ENCODE measurements at places on chromosomes 1 and 21.

DNA sequence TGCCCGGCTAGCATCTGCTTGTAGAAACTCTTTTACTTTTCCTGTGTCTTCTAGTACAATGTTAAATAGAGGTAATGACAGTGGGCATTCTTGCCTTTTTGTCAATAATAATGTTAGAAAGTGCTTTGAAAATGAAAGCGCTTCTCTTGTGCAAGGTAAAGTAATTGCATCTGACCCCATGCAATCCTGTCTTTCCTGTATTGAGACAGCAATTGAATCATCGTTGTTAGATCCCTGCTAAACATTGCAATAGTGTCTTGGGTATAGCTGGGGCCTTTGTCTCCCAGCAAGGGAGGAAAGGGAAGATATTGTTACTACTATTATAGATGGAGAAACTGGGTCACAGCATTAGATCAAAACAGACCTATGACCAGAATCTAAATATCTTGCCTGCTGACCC is 80.9 kb downstream of the TLR5 start:
- DNase-seq, result no peak
- H3K27me3 ChIP-seq, result no peaks in the 10 kb centered on the region
- no peak overlapping the region for H3K27ac ChIP-seq
- no peak overlapping the region for H3K4me3 ChIP-seq
- H3K4me1 ChIP-seq, result peaks cover 3% of the 10 kb centered on the region

DNA sequence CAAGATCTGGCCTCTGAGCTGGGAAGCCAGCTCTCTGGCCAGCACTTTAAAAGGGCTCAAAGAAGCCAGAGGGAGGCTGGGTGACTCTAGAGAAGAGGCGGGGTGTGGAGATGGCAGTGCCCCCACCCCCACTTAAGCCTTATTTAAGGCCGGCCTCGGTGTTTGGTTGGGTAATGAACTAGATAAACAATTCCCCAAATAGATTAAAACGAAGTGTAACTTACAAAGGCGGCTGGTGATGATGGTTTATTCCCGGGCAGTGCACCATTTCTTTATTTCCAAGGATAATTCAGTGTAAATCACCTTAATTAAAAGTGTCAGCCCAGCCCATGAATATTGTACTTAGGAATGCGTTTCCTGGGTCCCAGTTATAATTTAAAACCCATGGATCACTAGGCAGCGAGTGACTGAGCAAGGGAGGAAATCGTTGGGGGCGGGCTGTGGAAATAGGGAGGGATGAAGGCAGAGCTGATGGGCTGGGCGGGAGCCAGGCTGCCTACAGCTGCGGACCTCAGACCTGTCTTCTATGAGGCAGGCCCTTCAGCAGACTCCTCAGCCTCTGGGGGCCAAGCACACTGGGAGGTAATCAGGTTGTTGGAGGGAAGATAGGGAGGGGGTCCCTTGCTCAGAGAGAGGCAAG is 54.9 kb downstream of the TMEM53 start:
- peaks cover 11% of the 10 kb centered on the region for H3K27me3 ChIP-seq
- H3K36me3 ChIP-seq, result no peaks in the 10 kb centered on the region
- no peak overlapping the region for H3K4me3 ChIP-seq
- H3K27ac ChIP-seq, result no peak overlapping the region
- peak; percentile 13 for DNase-seq
- peaks cover 7% of the 10 kb centered on the region for H3K4me1 ChIP-seq

- no peaks in the 10 kb centered on the region for H3K4me1 ChIP-seq
- no peak overlapping the region for H3K4me3 ChIP-seq
- H3K27me3 ChIP-seq, result no peaks in the 10 kb centered on the region
- DNase-seq, result no peak
- no peak overlapping the region for H3K27ac ChIP-seq
Observed at GRCh38 chr21:28615276-28615675, 377.4 kb downstream of the LTN1 start.

- no peaks in the 10 kb centered on the region for H3K36me3 ChIP-seq
- H3K27ac ChIP-seq, result no peak overlapping the region
- H3K27me3 ChIP-seq, result no peaks in the 10 kb centered on the region
- no peak overlapping the region for H3K4me3 ChIP-seq
Observed at GRCh38 chr1:93221913-93222312, 41.4 kb downstream of the CCDC18 start.

GRCh38 chr1:203408486-203409481 is 57.9 kb upstream of the FMOD start:
- peak; percentile 73 for DNase-seq
- H3K27ac ChIP-seq, result peak overlapping the region; percentile 67
- H3K4me1 ChIP-seq, result peaks cover 19% of the 10 kb centered on the region
- no peaks in the 10 kb centered on the region for H3K27me3 ChIP-seq

DNA sequence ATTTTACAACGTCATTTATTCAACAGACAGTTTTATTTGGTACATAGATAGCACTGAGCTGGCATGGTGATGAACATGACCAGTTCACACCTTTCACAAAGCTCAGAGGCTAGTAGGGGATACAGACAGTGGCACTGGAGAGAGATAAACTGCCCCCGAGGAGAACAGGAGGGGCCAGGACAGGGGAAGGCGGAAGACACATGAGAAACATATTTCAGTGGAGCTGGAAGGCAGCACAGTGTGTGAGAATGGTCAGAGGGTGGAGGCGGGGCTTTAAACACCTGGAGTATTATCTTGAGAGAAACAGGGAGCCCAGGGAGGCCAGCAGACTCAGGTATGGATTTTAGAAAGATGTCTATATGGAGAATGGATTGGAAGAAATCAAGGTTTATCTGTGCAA is 49.5 kb downstream of the CHML start:
- H3K27ac ChIP-seq, result no peak overlapping the region
- no peak for DNase-seq
- no peaks in the 10 kb centered on the region for H3K27me3 ChIP-seq

- H3K27me3 ChIP-seq, result no peaks in the 10 kb centered on the region
- H3K27ac ChIP-seq, result no peak overlapping the region
- DNase-seq, result no peak
- no peak overlapping the region for H3K4me3 ChIP-seq
- peaks cover 42% of the 10 kb centered on the region for H3K36me3 ChIP-seq
Observed at GRCh38 chr1:180489976-180490375, 12.4 kb downstream of the ACBD6 start.

DNA sequence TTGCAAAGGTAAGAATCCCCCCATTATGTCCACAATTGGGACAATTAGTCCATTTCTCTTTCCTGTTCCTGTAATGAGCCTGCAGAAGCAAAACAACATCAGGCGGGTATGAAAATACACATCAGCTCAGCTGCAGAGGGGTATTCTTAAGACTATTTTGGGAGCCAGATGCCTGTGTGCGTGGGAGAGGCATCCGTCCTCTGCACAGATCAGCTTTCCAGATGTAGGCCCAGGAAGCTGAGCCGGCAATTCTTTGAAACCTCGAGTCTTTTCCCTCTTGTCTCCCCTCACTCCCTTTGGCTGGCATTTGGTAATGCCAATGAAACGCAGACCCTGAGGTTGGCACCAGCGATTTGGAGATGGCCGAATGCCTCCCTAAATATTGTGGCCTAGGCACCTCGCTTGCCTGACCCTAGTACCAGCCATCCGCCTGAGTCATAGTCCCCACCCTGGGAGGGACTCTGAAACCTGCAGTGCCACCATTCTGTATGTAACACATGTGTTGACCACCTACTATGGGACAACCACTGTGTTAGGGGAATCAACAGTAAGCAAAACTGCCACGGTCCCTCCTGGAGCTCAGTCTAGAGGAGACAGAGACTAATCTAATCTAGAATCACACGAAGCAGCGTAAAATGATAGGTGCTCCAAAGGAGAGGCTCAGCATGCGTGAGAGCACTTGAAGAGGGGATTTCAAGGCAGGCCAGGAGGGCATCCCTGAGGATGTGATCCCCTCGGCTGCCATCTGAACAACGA is 603.0 kb downstream of the MATN1 start:
- no peaks in the 10 kb centered on the region for H3K36me3 ChIP-seq
- no peak overlapping the region for H3K27ac ChIP-seq
- H3K4me1 ChIP-seq, result no peaks in the 10 kb centered on the region

- no peaks in the 10 kb centered on the region for H3K4me1 ChIP-seq
- no peak overlapping the region for H3K4me3 ChIP-seq
- no peaks in the 10 kb centered on the region for H3K27me3 ChIP-seq
- H3K27ac ChIP-seq, result no peak overlapping the region
- H3K36me3 ChIP-seq, result no peaks in the 10 kb centered on the region
Observed at GRCh38 chr1:227935826-227936225, 11.9 kb downstream of the WNT9A start.

DNA sequence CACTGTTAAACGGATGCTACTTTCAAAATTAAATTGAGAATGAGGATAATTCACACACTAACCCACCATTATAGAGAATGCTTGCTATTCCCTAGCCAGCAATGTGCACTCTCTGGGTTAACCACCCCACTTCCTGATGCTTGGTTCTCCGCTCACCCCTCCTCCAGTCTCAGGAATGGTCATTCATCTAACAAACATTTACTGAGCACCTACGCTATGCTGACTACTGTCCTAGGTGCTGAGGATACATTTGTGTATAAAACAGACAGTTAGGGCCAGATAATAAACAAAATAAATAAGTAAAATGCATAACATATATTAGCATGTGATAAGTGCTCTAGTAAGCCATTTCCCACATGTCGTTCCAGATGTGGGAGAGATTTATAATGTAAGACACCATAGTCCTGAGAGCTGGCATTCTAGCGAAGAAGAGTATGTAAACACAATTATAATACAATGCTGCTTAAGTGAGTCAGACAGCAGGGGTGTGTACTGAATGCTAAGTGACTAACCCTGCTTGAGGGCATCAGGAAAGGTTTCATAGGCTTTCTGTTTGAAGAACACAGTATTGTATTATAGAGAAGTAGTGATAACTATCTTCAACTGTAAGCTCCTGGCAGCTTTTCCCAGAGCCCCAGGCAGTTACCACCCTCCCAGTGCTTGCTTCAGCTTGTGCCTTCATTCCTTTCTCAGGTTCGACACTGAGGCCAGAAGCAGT is 126.7 kb upstream of the CACHD1 start:
- no peaks in the 10 kb centered on the region for H3K36me3 ChIP-seq
- no peaks in the 10 kb centered on the region for H3K27me3 ChIP-seq
- no peak overlapping the region for H3K27ac ChIP-seq
- no peaks in the 10 kb centered on the region for H3K4me1 ChIP-seq

DNA sequence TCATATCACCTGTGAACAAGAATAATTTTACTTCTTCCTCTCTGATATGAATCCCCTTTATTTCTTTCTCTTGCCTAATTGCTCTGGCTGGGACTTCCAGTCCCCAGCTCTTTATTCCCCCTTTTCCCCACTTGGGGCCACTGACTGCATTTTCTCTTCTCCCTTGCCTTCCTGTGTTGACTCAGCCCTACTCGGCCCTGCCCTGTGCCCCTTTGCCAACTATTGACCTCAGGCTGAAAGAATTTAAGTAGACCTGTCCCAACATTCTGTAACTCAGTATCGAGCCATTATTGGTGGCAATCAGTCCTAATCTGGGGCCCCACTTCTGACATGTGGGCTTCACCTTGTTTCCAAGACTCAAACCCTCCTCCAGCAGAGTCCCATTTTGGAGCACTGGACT is 60.6 kb upstream of the STUM start:
- H3K27me3 ChIP-seq, result no peaks in the 10 kb centered on the region
- no peak overlapping the region for H3K4me3 ChIP-seq
- DNase-seq, result no peak
- no peaks in the 10 kb centered on the region for H3K4me1 ChIP-seq
- no peak overlapping the region for H3K27ac ChIP-seq
- no peaks in the 10 kb centered on the region for H3K36me3 ChIP-seq

- no peaks in the 10 kb centered on the region for H3K36me3 ChIP-seq
- H3K4me1 ChIP-seq, result no peaks in the 10 kb centered on the region
- H3K27me3 ChIP-seq, result no peaks in the 10 kb centered on the region
- no peak overlapping the region for H3K4me3 ChIP-seq
Observed at GRCh38 chr1:243390162-243390791, 134.4 kb downstream of the SDCCAG8 start.

DNA sequence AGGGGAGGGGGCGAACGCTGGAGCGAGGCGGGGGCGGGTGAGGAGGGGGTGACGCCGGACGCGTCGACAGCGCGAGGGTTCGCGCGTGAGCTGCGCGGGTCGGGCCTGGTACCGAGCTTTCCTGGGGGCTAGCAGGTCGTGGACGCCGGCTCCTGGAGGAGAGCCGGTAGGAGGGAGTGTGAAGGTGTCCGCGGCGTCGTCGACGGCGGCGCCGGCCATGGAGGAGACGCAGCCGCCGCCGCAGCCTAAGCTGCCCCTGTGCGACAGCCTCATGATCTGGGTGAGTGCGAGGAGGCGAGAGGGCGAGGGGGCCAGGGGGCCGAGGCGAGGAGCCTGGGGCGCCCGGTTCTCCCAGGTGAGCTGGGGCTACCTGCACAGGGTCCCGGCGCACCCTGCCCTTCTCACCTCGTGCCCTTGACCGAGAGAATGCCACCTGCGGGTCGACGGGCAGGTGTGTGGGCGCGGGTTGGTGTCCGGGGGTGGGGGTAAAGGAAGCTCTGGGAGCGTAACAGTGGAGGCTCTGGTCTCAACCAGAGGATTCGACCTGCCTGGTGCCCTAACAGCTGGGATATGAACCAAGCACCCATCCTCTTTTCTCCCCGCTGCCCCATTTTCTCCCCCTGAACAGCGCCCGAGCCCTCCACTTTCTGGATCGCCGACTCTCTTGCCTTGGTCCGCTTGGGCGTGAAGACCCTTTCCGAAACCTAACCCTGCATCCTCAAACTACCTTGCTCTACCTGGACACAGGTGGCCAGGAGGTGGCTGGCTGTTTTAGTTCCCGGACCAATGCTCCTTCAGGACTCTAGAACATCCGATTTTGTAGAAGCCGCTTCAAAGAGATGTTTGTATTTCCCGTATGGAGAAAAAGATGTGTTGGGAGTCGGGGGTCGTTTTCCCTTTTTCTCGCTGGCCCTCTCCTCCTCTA is at the start of gene HOOK1:
HOOK1 (plus strand) TSS at position 49 of the 925 bp plus-strand sequence; CDS start at position 218, 169 bp downstream.
- H3K4me3 ChIP-seq, result peak within 1 kb of the TSS; percentile 56
- peaks cover 10% of the 10 kb centered on the region for H3K4me1 ChIP-seq
- DNase-seq, result no peak

GRCh38 chr1:207922554-207922953 is 11.6 kb upstream of the CD34 start:
- peaks cover 59% of the 10 kb centered on the region for H3K4me1 ChIP-seq
- no peak overlapping the region for H3K4me3 ChIP-seq
- DNase-seq, result peak; percentile 37
- no peaks in the 10 kb centered on the region for H3K36me3 ChIP-seq

GRCh38 chr1:1612104-1612400 is 3.2 kb upstream of the MIB2 start:
- H3K27ac ChIP-seq, result peak overlapping the region; percentile 100
- no peaks in the 10 kb centered on the region for H3K36me3 ChIP-seq
- peaks cover 27% of the 10 kb centered on the region for H3K4me1 ChIP-seq
- H3K27me3 ChIP-seq, result no peaks in the 10 kb centered on the region

DNA sequence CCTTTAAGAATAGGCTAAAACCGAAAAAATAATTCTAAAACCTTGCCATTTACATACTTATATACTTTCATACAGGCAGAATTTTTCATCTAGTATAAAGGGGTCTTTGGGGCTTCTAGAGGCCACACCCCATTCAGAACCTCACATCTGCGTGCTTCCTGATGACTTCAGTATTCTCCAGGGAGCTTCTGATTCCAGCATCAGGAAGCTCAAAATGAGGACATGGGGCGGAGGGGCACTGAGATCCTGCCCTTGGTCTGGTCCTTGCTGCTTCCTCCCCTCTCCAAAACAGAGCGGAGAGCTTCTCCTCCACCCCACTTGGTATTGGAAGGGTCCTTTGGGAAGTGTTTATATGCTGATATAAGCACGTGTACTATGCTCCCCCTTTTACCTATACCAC is 13.8 kb downstream of the PAX7 start:
- no peaks in the 10 kb centered on the region for H3K36me3 ChIP-seq
- peaks cover 35% of the 10 kb centered on the region for H3K4me1 ChIP-seq
- H3K4me3 ChIP-seq, result no peak overlapping the region
- H3K27me3 ChIP-seq, result peaks cover 91% of the 10 kb centered on the region
- H3K27ac ChIP-seq, result no peak overlapping the region
